ENCODE measurements at places on chromosomes 16 and 17.

GRCh38 chr17:45836047-45837044, 8.3 kb upstream of the SPPL2C start:
- DNase-seq, result no peak

DNA sequence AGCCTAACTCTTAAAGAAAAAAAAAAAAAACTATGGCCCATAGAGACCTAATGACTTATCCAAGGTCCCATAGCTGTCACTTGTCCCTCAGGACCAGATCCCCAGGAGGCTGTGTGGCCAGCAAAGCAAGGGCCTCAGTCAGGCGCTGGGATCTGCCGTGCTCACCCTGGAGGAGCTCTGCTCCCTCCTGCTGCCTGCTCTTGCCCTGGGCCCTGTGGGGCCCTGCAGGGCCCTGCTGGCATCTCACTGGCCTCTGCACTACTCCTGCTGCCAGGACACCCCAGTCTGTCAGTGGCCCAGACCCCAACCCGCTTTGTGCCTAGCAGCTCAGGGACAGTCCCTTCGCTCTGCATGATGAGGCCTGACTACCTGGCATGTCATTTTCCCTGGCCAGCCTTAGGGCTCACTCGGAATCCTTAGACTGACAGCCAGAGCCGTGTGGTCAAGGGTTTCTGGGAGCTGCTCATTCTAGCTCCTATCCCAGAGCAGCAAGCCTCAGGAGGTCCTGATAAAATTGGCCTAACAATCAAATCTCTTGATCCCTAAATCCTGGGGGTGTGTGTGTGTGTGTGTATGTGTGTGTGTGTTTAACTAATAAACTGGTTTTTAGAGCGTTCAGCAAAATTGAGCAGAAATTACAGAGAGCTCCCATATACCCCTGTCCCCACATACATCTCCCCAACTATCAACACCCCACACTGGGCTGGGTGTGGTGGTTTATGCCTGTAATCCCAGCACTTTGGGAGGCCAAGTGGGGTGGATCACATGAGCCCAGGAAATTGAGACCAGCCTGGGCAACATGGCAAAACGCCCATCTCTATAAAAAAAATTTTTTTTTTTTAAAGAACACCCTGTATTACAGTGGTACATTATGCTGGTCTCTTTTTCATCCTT, 21.7 kb downstream of the KATNIP start:
- no peak for DNase-seq

- no peak for DNase-seq
Observed at GRCh38 chr17:75152922-75153779, 1.2 kb downstream of the JPT1 start.

GRCh38 chr16:49120631-49121030, 161.0 kb downstream of the CBLN1 start:
- no peak for DNase-seq

GRCh38 chr17:4840893-4841242, 7.7 kb downstream of the MINK1 start:
- no peak for DNase-seq

DNA sequence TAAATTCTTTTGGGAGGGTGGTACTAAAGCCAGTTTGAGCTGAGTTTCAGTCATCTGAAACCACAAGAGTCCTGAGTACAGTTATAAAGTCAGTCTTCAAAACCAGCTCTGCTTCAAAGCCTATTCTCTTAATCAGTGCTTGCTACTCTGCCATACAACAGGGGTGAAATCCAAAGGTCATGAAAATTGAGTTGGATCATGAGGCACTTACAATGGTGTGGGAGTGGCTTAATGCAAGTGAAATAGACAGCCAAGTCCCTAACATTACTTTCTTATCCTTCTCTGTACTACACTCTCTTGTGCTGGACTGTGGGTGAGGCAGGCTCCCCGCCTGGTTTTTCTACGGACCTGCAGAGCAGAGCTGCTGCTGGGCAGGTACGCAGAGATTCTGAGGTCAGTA, 12.4 kb downstream of the CBLN1 start:
- DNase-seq, result no peak

- no peak for DNase-seq
Observed at GRCh38 chr17:45432405-45433158, at the start of gene ARHGAP27. ARHGAP27 (minus strand) TSS chr17:45432870; CDS start chr17:45430279, 2,591 bp downstream.

DNA sequence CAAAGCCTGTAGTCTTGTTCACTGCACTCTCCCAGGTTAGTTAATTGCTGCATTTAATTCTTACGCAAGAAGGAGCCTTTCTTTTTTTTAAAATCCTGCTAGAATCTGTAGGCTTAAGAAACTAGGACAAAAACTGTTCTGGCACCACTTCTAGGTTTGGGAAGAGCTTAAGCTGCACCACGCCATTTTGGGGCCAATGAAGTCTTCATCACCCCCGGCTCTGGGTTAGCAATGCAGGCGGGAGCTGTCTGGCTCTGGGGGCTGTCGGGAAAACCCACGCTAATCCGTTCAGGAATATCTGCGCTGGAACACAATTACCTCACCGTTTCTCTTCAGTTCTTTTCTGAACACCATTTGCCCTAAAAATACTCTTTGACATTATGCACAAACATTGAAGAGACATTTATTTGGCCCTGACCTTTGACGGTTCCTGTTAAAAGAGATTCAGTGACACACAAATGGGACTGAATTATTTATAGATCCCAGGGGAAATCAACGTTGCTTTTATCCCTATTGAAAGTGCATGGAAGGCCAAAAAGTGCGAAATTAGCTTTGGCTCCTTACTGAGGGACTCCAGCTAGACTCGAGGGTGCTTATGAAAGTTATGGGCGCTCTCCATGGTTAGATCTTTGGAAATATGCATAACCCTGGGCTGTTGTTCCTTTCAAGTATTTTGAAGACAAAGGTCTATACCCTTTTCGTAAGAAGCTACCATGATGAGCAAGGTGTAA, 249.2 kb downstream of the HAPSTR1 start:
- no peak for DNase-seq

- DNase-seq, result peak; percentile 30
Observed at GRCh38 chr16:19179546-19180490, 11.8 kb downstream of the SYT17 start.

- no peak for DNase-seq
Observed at GRCh38 chr17:48925251-48925990, 17.2 kb downstream of the UBE2Z start.

DNA sequence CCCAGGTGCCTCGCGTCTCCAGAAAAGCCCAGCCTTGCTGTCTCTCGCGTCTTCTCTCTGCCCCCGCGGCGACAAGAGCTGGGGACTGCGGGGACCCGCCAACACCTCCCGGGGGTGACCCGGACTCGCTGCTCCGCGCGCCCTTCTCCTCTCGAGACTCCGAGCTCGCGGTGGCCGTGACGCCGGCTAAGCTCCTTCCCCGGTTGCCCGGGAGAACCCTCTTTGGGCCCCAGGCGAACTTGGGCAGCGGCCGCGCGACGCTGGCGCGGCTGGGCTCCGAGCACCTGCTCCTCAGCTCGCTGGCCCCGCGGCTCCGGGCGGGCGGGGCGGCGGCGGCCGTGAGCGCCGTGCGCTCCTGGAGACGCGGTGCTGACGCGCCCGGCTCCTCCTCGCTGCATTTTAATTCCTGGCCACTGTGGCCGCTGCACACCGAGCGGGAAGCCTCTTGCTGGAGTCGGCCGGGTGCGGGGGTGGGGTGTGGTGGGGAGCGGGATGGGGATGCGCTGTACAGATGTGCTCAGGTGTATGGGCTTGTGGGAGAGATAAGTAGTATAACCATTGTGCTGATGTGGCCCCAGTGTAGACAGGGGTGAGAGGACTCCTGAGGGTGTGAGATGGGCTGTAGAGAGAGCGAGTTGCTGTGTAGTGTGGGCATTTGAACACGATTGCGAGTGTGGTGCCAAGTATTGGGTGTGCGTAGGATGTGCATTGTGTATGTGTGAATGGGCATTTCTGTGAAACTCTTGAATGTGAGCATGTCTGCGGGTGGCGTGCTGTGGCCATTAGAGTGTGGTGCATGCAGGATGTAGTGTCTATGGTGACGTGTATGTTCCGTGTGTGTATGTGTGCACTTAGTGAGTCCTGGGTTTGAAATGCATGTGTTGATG, at the start of gene ASIC2:
Gene ASIC2 (minus strand): TSS at position 315 of the 887 bp plus-strand sequence.
- no peak for DNase-seq

GRCh38 chr17:74325743-74326379, at the start of gene KIF19:
KIF19 (plus strand) TSS chr17:74326226; CDS start chr17:74326350, 124 bp downstream.
- DNase-seq, result no peak

GRCh38 chr17:68288804-68289203, 2.1 kb downstream of the SLC16A6 start:
- no peak for DNase-seq

DNA sequence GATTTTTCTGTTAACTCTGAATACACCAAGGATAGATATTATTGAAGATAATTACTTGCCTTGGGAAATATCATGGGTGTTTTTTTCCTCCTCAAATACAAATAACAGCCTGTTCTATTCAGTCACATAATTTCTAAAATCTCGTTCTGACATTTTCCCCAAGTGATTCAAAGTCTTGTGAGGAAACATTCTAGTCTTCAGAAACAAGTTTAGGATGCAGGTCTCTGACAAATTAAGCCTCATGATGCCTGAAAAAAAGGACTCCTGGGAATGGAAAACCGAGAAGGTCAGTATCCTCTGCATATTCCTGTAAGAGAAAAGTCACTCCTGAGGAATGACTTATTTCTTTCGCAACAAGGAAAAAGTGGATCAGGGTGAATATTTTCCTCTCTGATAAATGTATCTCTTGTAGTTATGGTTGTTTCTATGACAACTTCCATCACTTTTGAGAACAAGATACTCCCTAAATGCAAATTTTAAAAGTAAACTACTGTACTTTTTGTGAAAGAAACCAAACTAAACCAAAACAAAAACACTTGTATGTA, 384.6 kb downstream of the CNTNAP4 start:
- no peak for DNase-seq

DNA sequence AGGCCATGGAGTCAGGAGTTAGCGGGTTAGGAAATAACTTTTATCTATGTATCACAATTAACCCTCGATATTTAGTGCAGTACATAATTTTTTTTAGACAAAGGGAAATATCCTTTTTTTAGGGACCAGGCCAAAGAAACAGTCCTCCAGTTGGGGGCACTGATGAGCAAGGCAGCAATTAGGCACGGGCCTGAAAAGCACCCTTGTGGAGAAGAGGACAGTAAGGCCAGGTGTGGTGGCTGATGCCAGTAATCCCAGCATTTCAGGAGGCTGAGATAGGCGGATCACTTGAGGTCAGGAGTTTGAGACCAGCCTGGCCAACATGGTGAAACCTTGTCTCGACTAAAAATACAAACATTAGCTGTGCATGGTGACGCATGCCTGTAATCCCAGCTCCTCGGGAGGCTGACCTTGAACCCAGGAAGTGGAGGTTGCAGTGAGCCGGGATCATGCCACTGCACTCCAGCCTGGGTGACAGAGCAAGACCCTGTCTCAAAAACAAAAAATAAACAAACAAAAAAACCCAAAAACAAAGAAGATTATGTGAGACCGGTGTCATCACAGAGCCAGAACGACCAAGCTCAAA, 158.3 kb upstream of the NOL11 start:
- DNase-seq, result no peak

DNA sequence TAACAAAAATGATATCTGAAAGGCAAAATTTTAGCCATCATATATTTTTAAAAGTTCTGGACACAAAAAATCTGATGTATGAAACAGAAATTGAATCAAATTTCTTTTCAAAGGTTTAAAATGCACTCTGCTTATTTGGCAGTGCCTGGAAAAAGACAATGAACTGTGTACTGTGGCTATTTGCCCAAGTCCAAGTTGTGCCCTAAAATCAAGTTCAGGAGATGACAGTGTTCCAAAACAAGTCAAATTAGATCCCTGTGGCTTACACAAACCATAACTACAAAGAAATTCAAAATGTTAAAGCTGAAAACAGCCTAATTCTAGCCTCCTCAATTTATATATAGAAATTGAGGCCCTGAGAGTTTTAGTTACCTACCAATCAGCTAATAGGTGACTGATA, 25.6 kb downstream of the CMC2 start:
- DNase-seq, result no peak

- DNase-seq, result no peak
Observed at GRCh38 chr17:1304962-1305563, 25.6 kb downstream of the TRARG1 start.

- no peak for DNase-seq
Observed at GRCh38 chr16:74563828-74564263, 43.1 kb downstream of the GLG1 start.

All from naive B cell (primary cell).